ENCODE measurements at places on chromosomes 5 and 9.

DNA sequence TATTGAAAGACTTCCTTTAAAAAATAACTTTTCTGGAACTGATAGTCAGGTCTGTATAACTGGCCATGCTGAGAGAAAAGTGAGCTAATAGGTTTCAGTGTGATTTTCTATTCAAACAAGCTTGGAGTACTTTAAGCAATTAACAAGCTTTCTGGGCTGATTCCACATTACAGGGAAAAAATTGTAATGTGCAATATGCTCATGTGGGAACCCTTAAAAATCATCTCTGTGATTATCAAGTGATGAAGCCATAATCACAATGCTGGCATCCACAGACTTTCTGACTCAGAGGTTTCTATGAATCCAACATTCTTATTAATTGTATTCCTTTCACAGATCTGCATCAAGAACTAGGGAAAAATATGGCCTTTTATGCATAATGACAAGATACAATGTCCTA lies 212.2 kb upstream of the ACO1 start:
- no peak for DNase-seq

DNA sequence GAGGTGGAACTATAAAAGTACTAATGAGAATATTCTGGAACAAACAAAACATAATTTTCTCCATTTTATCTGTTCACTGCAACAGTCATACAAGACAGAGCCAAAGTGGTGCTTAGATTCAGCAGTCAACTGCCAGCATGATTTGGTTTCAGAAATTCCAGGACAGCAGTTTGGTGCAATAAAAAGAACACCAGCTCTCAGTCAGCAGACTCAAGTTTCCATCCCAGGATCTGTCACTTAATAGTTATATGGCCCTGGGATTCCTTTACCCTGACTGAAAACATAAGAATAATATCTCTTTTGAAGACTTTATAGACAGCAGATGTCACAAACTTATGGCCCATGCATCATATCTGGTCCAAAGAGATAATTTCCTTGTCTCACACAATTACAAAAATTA lies 92.8 kb upstream of the RASEF start:
- no peak for DNase-seq

- no peak for DNase-seq
These were observed 136.0 kb upstream of the TBC1D2 start for GRCh38 chr9:98391406-98391805.

GRCh38 chr5:173962436-173962972 lies 26.5 kb upstream of the C5orf47 start:
- DNase-seq = no peak
